Breast epithelium (tissue), 4 donors: ENCODE measurements at places on chromosomes 3 and 15. TPM values are rescaled to one million over a fixed set of nuclear protein-coding genes. Genes with fewer than 3 reads are reported as not detected.

- H3K4me1 ChIP-seq, result peaks cover 7% of the 10 kb centered on the region
- H3K27ac ChIP-seq, result no peak overlapping the region
- H3K27me3 ChIP-seq, result no peaks in the 10 kb centered on the region
- no peak for DNase-seq
- H3K4me3 ChIP-seq, result no peak overlapping the region
- H3K36me3 ChIP-seq, result no peaks in the 10 kb centered on the region
These were observed 56.6 kb downstream of the XXYLT1 start for GRCh38 chr3:195214381-195214780.

- H3K4me3 ChIP-seq, result no peak overlapping the region
- H3K36me3 ChIP-seq, result no peaks in the 10 kb centered on the region
- no peak for DNase-seq
- no peaks in the 10 kb centered on the region for H3K27me3 ChIP-seq
- H3K4me1 ChIP-seq, result no peaks in the 10 kb centered on the region
These were observed 40.4 kb downstream of the GHSR start for GRCh38 chr3:172407872-172408271.

GRCh38 chr3:22836131-22836530 lies 367.0 kb upstream of the UBE2E2 start:
- H3K27ac ChIP-seq, result no peak overlapping the region
- no peaks in the 10 kb centered on the region for H3K36me3 ChIP-seq
- no peaks in the 10 kb centered on the region for H3K27me3 ChIP-seq
- no peak for DNase-seq
- no peaks in the 10 kb centered on the region for H3K4me1 ChIP-seq

DNA sequence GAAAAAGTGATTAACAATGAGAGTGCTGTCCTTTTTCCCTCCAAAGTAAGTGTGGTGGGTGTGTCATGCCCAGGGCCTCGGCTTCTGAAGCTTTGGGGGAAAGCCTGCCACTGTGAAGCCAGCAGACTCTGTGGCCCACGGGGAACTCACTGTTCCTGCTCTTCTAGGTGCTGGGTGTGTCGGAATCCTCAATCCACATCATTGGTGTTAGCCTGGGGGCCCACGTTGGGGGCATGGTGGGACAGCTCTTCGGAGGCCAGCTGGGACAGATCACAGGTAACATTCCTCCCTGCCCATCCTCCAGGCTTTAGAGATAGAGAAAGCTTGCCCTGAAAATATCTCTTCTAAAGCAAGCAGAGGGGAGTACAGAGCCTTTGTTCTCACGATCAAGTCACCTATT lies 11.6 kb downstream of the PLA1A start:
- H3K4me1 ChIP-seq, result no peaks in the 10 kb centered on the region
- DNase-seq, result no peak
- H3K27ac ChIP-seq, result no peak overlapping the region
- H3K4me3 ChIP-seq, result no peak overlapping the region
- H3K36me3 ChIP-seq, result no peaks in the 10 kb centered on the region

DNA sequence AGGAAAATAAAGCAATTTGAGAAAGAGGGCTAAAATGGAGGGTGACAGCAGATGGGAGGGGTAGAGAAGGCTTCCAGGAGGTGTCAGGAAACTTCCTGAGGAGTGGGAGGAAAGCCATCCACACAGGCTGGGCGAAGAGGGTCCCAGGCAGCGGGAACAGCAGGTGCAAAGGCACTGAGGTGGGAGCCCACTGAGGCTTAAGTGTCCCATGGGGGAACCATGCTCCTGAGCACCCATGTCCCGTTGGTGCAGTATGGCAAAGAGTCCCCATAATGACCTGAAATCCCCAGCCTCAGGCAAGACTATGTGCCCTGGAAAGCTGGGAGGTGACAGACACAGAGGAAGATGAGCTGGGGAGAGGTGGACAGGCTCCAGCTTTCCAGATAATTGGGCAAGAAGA lies 30.0 kb downstream of the CFAP100 start:
- no peaks in the 10 kb centered on the region for H3K27me3 ChIP-seq
- no peaks in the 10 kb centered on the region for H3K36me3 ChIP-seq
- no peaks in the 10 kb centered on the region for H3K4me1 ChIP-seq
- DNase-seq, result peak; percentile 27

- no peak overlapping the region for H3K27ac ChIP-seq
- H3K4me3 ChIP-seq, result no peak overlapping the region
- H3K36me3 ChIP-seq, result no peaks in the 10 kb centered on the region
- DNase-seq, result no peak
- H3K4me1 ChIP-seq, result no peaks in the 10 kb centered on the region
- no peaks in the 10 kb centered on the region for H3K27me3 ChIP-seq
These were observed 729.9 kb downstream of the MECOM start for GRCh38 chr3:168933614-168934013.

GRCh38 chr15:75307778-75308390 lies 25.2 kb downstream of the GOLGA6D start:
- no peaks in the 10 kb centered on the region for H3K27me3 ChIP-seq
- DNase-seq, result no peak
- H3K36me3 ChIP-seq, result no peaks in the 10 kb centered on the region
- H3K27ac ChIP-seq, result no peak overlapping the region
- H3K4me1 ChIP-seq, result no peaks in the 10 kb centered on the region

- H3K4me1 ChIP-seq, result no peaks in the 10 kb centered on the region
- H3K4me3 ChIP-seq, result no peak overlapping the region
- H3K27ac ChIP-seq, result no peak overlapping the region
These were observed 772.8 kb upstream of the LMCD1 start for GRCh38 chr3:7728566-7729519.

GRCh38 chr3:20811631-20812030 lies 625.6 kb upstream of the SGO1 start:
- no peak overlapping the region for H3K4me3 ChIP-seq
- no peaks in the 10 kb centered on the region for H3K4me1 ChIP-seq
- H3K27ac ChIP-seq, result no peak overlapping the region
- no peaks in the 10 kb centered on the region for H3K27me3 ChIP-seq
- H3K36me3 ChIP-seq, result no peaks in the 10 kb centered on the region

DNA sequence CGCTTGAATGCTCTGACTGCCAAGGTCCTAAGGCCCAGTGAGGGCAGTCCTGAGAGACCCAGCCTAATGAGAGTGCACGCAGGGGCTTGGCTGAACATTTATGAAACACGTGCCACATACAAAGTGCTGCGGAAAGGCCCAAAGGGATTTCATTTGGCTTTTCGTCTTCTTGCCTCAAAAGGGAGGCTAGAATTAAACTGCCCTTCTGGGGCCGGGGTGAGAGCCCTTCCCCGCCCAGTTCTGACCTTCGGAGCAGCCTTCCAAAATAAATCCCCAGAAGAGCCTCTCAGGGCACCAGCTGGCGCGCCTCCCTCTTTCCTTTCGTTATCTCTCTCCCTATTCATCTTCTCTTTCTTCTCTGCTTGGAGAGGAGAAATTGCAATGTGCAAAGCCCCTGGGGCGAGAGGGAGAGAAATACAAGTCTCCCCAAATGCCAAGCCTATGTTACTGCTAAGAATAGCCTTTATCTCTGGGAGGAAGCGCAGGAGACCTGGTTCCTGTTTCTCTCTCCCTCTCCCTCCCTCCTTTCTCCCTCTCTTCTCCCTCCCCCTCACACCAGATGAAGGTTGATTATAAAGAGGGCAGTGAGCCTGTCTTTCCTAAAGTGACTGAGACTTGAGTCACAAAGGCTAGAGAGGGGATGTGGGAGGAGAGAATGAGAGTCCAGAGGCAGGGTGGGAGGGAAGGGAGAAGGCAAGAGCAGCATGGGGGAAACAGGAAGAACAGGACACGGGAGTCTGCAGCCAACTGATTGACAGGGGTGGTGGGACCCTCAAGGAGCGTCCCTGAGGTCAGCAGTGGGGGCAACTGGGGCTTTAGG lies 36.7 kb upstream of the NDUFB4 start:
- H3K4me3 ChIP-seq, result peak overlapping the region; percentile 56
- peak overlapping the region; percentile 83 for H3K27ac ChIP-seq
- H3K27me3 ChIP-seq, result no peaks in the 10 kb centered on the region
- no peaks in the 10 kb centered on the region for H3K36me3 ChIP-seq
- H3K4me1 ChIP-seq, result no peaks in the 10 kb centered on the region
- no peak for DNase-seq

DNA sequence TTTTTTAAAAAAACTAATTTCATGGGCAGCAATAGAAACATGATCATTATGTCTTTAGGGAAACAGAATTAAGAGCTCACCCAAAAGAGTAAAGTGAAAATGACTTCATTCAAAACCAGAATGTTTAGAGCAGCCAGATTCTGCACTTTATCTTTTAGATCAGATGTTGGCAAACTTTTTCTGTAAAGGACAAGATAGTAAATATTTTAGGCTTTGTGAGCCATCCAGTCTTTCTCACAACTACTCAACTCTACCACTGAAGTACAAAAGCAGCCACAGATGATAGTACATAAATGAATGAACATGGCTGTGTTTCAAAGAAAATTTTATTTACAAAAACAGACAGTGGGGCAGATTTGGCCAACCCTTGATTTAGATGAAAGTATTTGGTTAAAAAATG lies 84.5 kb downstream of the SETD2 start:
- H3K27ac ChIP-seq, result no peak overlapping the region
- peaks cover 7% of the 10 kb centered on the region for H3K36me3 ChIP-seq
- no peak overlapping the region for H3K4me3 ChIP-seq
- no peak for DNase-seq
- no peaks in the 10 kb centered on the region for H3K27me3 ChIP-seq
- no peaks in the 10 kb centered on the region for H3K4me1 ChIP-seq

The SCG3 gene
- not detected for total RNA-seq

The DAPK2 gene
- 29.6 TPM for total RNA-seq

The KBTBD13 gene
- not detected for total RNA-seq

The CACNA2D2 gene
- total RNA-seq, result 0.80 TPM

The ARPC4 gene
- total RNA-seq, result 117 TPM

The C3orf80 gene
- not detected for total RNA-seq

The ZPLD1 gene
- 0.33 TPM for total RNA-seq

The CPEB1 gene
- total RNA-seq, result 6.9 TPM

The SLC51B gene
- total RNA-seq, result not detected

The NANOGP8 gene
- total RNA-seq, result 1.3 TPM

The FANCD2OS gene
- total RNA-seq, result not detected

The TARS3 gene
- total RNA-seq, result 32.8 TPM
